ENCODE measurements at places on chromosomes 7 and 10.
A peak's percentile ranks its signal among the peaks of the same experiment; 100 is the strongest.

DNA sequence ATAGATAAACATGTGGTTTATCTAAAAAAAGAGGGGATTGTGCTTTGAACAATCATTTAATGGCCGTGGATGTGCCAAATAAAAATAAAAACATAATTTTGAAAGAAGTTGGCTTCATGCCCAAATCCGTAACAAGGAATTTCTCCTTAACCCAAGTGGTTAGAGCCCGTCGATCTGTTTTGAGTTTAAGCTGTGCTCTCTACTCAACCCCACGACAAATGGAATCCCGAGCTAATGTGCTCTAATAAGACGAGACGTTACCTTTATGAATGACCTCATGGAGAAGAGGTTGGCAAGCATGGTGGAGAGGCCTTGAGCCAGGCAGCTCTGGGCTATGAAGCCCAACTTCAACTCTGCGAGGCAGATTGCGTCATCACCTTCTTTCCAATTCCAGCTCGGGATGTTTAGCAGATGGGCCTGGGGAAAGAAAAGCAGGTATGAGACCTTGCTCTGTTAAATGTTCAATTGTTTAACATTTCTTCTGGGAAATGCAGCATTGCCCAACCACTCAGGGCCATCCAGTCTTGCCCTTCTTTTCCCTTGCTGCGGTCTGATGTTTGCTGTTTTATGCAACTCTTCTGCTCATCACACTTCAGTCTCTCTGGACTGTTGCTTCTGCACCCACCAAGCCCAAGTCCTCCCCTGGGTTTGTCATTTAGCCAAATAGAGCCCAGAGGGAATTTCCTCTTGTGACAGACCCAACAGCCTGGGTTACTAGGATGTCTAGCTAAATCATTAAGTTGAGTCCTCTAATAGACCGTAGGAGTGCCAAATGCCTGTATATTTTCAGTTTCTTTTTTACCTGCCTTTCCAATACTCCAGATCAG is 564.6 kb downstream of the KCNMA1 start:
- DNase-seq: peak; percentile 70
- H3K36me3 ChIP-seq: no peaks in the 10 kb centered on the region
- peak overlapping the region; percentile 13 for H3K27ac ChIP-seq
- H3K4me3 ChIP-seq: no peak overlapping the region
- H3K27me3 ChIP-seq: no peaks in the 10 kb centered on the region
- peaks cover 8% of the 10 kb centered on the region for H3K4me1 ChIP-seq

GRCh38 chr7:2997014-2997413 is 46.7 kb downstream of the CARD11 start:
- no peaks in the 10 kb centered on the region for H3K27me3 ChIP-seq
- H3K4me3 ChIP-seq: no peak overlapping the region
- no peak overlapping the region for H3K27ac ChIP-seq
- no peaks in the 10 kb centered on the region for H3K36me3 ChIP-seq

GRCh38 chr7:128911423-128912031 is 1.0 kb upstream of the KCP start:
- peaks cover 2% of the 10 kb centered on the region for H3K27me3 ChIP-seq
- H3K27ac ChIP-seq: no peak overlapping the region
- no peak for DNase-seq
- H3K4me3 ChIP-seq: no peak overlapping the region

DNA sequence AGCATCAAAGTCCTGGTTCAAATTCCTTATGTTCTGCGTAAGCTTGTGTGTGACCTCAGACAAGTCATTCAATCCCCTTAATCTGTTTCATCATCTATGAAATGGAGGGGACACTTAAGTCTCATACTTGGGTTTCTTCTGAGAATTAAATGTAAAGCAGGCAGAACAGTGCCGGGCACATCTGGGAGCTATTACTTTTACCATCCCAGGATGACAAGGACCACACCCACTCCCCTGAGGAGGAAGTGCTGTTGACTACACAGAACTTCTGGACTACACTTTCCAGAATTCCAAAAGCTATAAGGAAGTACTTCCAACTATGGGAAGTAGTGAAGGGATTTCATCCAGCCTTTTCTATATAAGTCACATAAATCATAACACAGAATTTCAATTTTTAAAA is 294.9 kb downstream of the IPMK start:
- DNase-seq: no peak
- H3K4me3 ChIP-seq: no peak overlapping the region
- no peaks in the 10 kb centered on the region for H3K36me3 ChIP-seq
- H3K27me3 ChIP-seq: no peaks in the 10 kb centered on the region

DNA sequence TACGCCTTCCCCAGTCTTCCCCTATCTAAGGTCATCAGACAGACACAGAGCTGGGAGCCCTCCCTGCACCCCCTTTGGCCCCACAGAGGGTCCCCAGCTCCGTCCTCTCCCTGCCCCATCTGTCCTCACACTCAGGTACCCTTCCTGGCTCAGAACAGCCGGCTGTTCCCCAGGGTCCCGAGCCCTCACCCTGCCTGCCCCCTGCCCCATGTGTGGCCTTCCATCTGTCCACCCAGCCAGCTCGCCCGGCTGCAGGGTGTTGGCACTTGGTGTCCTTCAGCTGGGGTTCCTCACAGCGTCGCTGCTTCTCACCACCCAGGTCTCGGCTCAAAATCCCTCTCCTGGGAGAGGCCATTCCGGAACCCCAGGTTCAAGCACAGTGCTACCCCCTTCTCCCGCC is 28.9 kb upstream of the ELFN1 start:
- H3K36me3 ChIP-seq: no peaks in the 10 kb centered on the region
- H3K27ac ChIP-seq: no peak overlapping the region
- H3K4me1 ChIP-seq: no peaks in the 10 kb centered on the region
- H3K27me3 ChIP-seq: no peaks in the 10 kb centered on the region
- DNase-seq: no peak

- H3K36me3 ChIP-seq: no peaks in the 10 kb centered on the region
- no peak overlapping the region for H3K27ac ChIP-seq
- H3K27me3 ChIP-seq: no peaks in the 10 kb centered on the region
- no peak overlapping the region for H3K4me3 ChIP-seq
Measured at GRCh38 chr10:75146780-75147179, 35.3 kb downstream of the SAMD8 start.

DNA sequence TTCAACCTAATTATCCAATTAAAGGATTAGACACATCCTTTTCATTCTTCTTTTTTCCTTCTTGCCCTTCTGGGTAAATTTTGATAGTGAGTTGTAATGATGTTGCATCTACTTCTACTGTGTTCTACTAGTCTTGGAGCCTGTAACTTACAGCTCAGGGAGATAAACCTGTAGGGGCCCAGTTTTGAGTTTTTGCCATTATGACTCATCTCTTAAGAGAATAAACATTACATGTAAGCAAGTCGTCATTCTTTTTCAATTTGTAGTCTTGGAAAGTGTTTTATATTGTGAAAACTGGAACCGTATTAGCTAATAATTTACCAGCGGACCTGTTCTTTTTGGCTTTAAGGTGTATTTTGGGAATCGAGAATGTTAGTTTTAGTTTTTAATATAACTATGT is 89.7 kb upstream of the RPA3 start:
- no peak for DNase-seq
- H3K4me1 ChIP-seq: no peaks in the 10 kb centered on the region
- no peak overlapping the region for H3K27ac ChIP-seq
- no peak overlapping the region for H3K4me3 ChIP-seq
- H3K27me3 ChIP-seq: no peaks in the 10 kb centered on the region
- H3K36me3 ChIP-seq: no peaks in the 10 kb centered on the region

DNA sequence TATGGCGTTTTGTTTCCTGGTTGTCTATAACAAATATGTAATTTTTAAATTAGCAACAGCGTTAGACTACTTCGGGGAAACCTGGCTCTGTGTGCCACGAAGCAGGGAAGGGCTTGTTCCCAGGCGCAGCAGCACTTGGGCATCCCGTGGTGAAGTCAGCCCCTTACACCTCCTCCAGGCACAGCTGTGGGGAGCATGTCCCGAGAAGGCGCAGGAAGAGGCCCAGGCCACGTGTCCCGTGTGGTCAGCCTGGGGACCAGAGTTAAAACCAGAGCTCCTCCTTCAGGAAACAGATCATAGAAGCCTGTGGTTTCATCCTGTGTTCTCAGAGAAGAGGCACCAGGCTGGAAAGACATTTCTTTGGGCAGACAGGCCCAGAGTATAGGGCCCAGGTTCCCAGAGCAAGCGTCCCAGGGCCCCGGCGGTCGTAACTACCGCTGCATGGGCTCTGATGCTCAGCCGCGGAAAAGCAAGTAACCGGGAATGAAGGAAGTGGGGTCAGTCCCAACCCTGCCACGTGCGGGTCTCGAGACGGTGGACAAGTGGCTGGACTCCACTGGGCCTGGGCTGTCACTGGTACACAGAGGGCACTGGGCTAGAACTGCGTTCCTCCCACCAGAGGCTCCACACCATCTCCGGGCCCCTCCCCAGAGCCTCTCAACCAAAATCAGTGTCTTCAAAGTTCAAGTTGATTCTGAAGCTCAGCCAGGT is 7.1 kb downstream of the NUDT1 start:
- no peaks in the 10 kb centered on the region for H3K4me1 ChIP-seq
- no peak overlapping the region for H3K4me3 ChIP-seq
- H3K27ac ChIP-seq: peak overlapping the region; percentile 59
- no peaks in the 10 kb centered on the region for H3K36me3 ChIP-seq

- peak; percentile 30 for DNase-seq
- no peak overlapping the region for H3K4me3 ChIP-seq
- H3K4me1 ChIP-seq: no peaks in the 10 kb centered on the region
- no peaks in the 10 kb centered on the region for H3K27me3 ChIP-seq
- no peaks in the 10 kb centered on the region for H3K36me3 ChIP-seq
- H3K27ac ChIP-seq: peak overlapping the region; percentile 11
Measured at GRCh38 chr7:153193144-153193595, 433.6 kb downstream of the ACTR3B start.

DNA sequence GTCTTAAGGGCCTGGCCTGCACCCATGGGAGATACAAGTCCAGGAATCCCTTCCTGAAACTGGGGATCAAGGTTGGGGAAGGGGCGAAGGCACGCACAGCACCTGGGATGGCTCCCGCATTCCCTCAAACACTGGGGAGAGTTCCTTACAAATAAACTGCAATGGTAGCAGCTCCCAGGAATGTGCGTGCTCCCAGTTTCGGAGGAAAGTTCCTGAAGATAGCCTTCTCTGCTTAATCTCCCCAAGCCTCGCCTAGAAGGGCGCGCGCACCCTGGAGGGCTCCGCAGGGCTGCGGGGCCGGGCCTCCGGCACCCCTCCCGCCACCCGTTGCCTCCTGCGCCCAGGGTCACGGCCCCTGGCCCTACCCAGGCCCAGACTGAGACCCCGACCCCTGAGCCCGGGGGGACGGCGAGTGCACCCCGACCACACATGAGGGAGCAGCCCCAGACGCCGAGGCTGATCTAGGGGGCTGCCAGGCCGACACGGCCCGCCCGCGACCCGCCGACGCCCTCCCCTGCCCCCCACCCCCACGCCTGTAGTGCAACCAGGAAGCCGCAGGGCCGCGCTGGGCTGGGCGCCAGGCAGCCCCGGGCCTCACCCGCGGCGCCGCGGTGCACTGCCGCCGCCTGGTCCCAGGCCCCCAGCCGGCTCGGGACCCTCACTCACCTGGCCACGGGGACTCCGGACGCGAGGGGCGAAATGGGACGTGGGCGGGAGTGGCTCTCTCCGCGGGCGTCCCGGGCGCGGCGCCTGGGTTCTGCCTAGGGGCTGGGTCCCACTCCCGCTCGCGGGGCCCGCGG is 460 bp downstream of the ANXA11 start:
- peak; percentile 55 for DNase-seq
- H3K36me3 ChIP-seq: no peaks in the 10 kb centered on the region
- peak overlapping the region; percentile 93 for H3K4me3 ChIP-seq
- H3K4me1 ChIP-seq: peaks cover 5% of the 10 kb centered on the region
- peak overlapping the region; percentile 99 for H3K27ac ChIP-seq

GRCh38 chr10:19730167-19730906 is 85.9 kb upstream of the PLXDC2 start:
- H3K27me3 ChIP-seq: no peaks in the 10 kb centered on the region
- no peak overlapping the region for H3K4me3 ChIP-seq
- no peak overlapping the region for H3K27ac ChIP-seq
- DNase-seq: no peak
- H3K36me3 ChIP-seq: no peaks in the 10 kb centered on the region

DNA sequence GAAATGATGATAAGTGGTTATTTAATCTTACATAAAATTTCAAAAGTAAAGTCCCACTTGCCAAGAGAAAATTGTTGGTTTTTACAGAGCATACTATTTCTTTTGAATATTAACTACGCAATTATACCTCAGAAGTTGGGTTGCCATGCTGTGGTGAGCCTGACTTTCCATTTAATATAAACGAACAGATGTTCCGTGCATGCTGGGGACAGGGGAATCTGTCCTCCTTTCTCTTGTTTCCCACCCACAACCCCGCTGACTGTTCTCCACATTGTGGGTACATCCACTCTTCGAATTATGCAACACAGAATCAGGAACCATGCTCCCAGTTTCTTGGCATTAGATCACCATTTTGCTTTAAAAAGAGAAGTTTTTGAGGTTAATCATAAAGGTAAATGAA is 29.2 kb upstream of the RTKN2 start:
- no peaks in the 10 kb centered on the region for H3K36me3 ChIP-seq
- H3K27ac ChIP-seq: no peak overlapping the region
- DNase-seq: no peak
- no peak overlapping the region for H3K4me3 ChIP-seq
- H3K4me1 ChIP-seq: no peaks in the 10 kb centered on the region

DNA sequence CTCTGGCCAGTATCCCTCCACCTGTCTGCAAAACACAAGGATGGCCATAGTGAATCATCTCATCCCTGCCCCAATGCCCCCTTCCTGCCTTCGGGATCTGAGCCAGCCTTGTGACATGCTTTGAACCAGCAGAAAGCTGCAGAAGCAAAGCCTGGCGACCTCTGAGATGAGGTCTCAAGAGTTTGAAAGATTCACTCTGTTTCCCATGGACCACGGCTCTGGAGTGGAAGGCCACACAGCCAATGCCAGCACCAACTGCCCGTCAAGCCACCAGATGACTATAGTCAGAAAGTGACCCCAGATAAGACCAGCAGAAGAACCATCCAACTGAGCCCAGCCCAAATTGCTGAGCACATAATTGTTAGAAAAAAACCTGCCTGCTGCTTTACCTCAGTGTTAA is 193.9 kb upstream of the PPP2R2D start:
- no peaks in the 10 kb centered on the region for H3K27me3 ChIP-seq
- H3K4me3 ChIP-seq: no peak overlapping the region
- peak; percentile 2 for DNase-seq
- H3K36me3 ChIP-seq: no peaks in the 10 kb centered on the region
- no peaks in the 10 kb centered on the region for H3K4me1 ChIP-seq
- no peak overlapping the region for H3K27ac ChIP-seq

DNA sequence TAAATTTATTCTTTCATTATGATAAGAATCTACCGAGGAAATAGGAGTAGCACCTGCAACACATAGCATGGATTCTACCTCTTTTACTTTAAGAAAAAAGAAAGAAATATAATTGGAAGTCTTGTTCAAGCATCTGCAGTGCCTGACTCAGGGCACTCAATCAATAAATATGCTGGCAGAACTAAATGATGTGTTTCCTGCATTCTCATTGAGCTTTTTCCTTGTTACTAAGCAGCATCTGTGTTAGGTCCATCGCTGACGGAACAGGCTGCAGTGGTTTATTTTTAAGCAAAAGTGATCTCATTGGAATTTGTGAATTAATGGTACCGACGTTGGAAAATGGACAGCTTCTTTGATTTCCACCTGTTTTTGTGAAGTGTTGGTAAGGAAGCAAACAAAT is 417.5 kb downstream of the DPP6 start:
- no peaks in the 10 kb centered on the region for H3K36me3 ChIP-seq
- no peak overlapping the region for H3K27ac ChIP-seq
- no peaks in the 10 kb centered on the region for H3K4me1 ChIP-seq
- H3K27me3 ChIP-seq: no peaks in the 10 kb centered on the region

GRCh38 chr7:103577059-103577458 is 131.1 kb upstream of the SLC26A5 start:
- no peaks in the 10 kb centered on the region for H3K36me3 ChIP-seq
- no peaks in the 10 kb centered on the region for H3K4me1 ChIP-seq
- no peak overlapping the region for H3K4me3 ChIP-seq

GRCh38 chr10:91493313-91493712 is 83.2 kb downstream of the HECTD2 start:
- H3K27ac ChIP-seq: no peak overlapping the region
- H3K4me3 ChIP-seq: no peak overlapping the region
- no peaks in the 10 kb centered on the region for H3K36me3 ChIP-seq

Measured in uterus (tissue), 4 donors.